ENCODE measurements at places on chromosomes 7 and 10.

DNA sequence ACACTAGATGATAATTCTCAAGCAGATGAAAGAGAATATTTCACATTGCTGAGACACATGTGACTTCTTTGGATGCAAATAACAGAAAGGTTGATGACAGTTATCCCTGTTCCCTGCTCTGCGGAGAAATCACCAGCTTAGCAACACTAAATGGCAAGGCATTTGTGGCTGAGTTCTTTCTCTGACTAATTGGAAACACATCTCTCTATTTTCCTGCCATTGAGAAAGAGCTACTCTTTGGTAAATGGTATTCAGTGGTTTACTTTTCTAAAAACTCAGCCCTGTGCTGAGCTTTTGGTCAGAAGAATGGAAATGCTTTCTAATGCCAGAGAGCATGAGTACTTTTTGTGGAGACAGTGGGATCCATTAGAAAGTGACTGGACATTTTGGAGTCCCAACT is 771.4 kb downstream of the LRMDA start:
- DNase-seq = peak; percentile 25

DNA sequence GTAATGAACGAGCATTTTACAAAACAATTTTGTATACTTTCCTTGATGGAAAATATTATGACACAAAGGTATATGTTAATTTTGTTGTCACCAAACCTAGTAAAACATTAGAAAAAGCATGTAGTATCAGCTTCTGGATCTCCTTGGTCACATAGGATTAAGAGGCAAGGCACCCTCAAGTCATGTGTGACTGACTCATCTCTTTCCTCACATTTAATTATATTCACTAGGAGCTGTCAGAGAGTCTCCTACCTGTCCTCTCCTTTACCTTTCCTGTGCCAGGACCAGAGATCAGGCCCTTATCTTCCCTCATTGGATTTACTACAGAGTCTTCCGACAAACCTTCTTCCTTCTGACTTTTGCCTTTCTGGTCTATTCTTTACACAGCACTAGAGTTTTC is 111.3 kb upstream of the RPA3 start:
- DNase-seq = no peak

GRCh38 chr10:90557385-90557784 is 300.5 kb downstream of the HTR7 start:
- DNase-seq = no peak

DNA sequence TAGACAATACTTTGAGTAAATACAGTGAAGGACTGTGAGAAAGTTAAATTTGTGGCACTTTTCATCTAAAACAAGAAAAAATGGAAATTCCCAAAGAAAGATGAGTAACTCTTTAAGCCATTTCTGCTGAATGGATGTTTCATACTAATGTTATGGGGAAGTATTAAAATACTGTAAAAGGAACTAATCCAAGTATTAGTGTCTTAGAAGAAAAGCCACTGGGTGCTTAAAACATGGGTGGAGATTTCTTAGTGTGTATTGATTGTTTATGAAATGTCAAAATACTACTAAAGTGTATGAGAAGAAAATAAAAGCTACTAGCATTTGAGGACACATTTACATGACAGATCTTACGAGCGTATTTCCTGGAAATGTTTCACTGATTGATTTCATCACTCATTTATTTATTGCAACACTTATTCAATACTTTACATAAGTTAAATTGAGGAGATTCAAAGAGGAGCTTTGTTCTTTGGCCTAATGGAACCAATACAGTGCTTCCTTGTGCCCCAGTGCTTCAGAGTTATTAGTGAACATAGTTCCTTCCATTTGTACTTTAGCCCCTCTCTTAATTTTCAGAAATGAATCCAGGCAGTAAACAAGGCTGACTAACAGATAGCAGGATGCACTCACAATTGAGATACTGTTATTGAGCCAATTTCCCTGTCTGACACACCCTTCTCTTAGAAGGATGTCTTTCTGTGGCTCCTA is 155.5 kb upstream of the AHR start:
- DNase-seq = peak; percentile 29

- no peak for DNase-seq
These were observed 125.4 kb downstream of the ADK start for GRCh38 chr10:74276416-74276815.

DNA sequence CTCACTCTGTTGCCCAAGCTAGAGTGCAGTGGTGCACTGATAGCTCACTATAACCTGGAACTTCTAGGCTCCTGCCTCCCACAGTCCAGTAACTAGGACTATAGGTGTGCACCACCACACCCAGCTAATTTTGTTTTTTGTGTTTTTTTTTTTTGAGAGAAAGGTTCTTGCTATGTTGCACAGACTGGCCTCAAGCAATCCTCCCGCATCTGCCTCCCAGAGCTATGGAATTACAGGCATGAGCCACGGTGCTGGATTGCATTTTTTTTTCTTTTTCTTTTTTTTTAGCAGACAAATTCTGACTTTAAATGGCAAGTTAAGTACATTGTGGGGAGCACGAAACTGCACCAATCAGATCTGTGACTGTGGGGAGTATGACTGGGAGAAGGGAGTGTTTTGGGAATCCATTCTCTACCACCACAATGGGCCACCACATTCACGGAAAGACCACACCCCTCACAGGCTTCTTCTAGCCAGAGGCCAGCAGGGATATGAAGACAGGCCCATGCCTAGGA is 58.1 kb upstream of the MSMB start:
- DNase-seq = no peak

DNA sequence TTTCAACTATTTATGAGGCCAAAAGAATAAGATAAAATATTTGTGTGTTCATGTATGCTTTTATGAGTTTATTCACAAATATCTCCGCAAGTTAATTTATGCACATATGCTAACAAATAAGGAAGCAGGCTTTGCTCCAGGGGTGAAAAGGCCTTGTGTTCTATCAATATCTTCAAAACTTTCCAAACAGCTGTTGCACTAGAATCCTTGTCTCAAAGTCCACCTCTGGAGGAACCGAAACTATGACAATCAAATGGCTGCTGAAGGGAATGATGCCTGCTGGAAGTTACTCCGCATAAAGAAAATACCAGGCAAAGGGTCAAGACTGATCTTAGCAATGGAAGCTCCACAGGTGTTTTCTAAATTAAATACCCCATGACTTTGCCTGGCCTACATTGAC is 145.0 kb upstream of the GHITM start:
- no peak for DNase-seq

- DNase-seq = no peak
These were observed 109.0 kb downstream of the PRKCQ start for GRCh38 chr10:6470894-6471618.

GRCh38 chr10:103110407-103110806 is 82.7 kb downstream of the NT5C2 start:
- DNase-seq = no peak

DNA sequence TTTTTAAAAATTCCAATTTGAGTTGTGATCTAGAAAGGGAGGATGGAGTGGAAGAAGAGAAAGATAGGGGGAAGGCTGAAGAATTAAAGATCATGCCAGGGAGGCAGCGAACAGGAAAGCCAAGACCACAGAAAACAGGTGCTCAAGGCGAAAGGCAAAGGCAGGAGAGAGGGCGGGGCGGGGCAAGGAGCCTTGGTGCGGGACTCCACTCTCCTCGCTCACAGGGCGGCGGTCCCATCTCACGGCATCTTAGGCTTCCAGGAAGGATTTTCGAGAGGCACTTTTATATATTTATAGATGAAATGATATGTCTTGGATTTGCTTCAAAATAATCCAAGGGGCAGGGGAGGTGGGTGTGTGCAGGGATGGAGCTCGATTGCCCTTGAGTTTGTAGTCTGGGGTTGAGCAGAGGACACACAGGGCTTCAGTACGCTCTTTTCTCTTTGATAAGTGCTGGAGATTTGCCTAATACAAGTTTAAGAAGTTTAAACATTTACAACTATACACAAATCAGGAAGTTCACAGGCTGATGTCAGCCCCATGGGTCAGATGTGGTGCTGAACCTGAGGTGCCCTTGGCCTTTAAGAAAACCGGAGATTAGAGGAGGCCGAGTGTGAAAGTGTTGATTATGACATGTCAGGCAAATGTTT is 161.1 kb downstream of the PRKAG2 start:
- no peak for DNase-seq

DNA sequence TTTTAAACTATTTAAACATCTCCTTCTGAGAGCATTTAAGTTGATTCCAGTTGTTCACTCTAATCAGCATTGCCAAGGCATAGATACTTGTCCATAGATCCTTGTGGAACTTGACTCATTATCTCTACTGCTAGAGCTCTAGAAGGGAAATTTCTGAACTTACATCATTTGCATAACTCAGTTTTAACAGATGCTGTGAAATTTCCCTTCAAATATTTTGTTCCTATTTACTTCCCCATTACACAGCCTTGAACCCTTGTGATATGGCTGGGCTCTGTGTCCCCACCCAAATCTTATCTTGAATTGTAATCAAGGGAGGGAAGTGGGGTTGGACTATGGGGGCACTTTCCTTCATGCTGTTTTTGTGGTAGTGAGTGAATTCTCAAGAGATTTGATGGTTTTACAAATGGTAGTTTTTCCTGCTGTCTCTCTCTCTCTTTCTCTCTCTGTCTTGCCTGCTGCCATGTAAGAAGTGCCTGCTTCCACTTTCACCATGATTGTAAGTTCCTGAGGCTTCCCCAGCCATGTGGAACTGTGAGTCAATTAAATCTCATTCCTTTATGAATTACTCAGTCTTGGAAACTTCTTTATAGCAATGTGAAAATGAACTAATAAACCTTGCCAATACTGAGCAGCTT is 25.4 kb downstream of the INSIG1 start:
- DNase-seq = no peak

GRCh38 chr7:156128496-156128895 is 316.2 kb upstream of the SHH start:
- no peak for DNase-seq

DNA sequence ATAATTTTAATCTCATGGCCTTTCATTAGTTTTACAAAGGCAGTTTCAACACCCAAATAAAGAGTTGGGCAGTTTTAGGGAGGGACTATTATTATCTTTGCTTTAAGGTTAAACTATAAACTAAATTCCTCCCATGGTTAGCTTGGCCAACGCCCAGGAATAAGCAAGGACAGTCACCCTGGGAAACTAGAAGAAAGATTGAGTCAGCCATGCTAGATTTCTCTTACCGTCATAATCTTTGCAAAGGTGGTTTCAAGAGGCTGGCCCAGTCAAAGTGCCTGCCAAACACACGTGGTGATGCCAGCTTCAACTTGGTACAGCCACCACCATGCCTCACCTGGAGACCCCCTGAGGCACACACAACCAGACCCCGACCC is 317.4 kb upstream of the SP8 start:
- no peak for DNase-seq

DNA sequence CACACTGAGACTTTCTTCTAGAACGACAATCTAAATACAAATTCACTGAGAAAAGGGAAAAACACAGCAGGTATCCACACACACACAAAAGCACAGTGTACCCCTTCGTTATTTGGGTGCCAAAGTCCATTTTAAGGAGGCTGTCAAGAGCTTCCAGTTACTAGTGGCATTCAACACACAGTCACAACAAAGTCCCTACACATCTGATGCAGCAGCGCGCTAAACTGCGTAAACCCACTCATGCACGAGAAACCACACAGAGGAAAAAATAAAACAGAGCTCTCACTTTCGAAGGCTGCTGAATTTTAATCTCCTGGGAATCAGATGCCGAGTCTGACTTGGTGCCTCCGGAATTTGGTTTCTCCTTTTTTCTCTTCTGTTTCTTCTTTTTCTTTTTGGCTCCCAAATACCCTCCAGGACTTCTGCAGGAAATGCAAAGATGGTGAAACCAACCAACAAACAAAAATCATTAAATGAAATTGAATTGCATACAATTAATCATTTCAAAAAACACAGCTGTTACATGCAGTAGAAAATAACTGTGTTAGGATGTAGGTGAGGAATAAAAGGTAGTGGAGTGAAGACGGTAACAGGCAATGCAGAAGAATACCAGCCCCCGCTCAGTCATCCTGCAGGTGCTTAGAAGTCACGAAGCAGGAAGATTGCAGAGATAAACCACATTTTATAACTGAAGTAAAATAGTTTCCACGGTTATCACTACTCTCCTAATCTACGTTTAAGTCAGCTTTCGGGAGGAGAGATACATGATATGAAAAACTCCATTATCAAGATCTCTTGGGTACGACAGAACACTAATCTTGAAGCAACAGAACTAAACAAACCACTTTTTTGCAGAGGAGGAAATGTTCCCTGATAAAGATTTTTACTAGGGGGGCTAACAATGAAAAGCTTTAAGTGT is 27.1 kb downstream of the NMT2 start:
- DNase-seq = no peak
